ENCODE measurements at places on chromosomes 4 and X. TPM values are rescaled to one million over a fixed set of nuclear protein-coding genes. Genes with fewer than 3 reads are reported as not detected.

GRCh38 chrX:137432609-137433008 lies 133.3 kb upstream of the ZIC3 start:
- no peak for DNase-seq

DNA sequence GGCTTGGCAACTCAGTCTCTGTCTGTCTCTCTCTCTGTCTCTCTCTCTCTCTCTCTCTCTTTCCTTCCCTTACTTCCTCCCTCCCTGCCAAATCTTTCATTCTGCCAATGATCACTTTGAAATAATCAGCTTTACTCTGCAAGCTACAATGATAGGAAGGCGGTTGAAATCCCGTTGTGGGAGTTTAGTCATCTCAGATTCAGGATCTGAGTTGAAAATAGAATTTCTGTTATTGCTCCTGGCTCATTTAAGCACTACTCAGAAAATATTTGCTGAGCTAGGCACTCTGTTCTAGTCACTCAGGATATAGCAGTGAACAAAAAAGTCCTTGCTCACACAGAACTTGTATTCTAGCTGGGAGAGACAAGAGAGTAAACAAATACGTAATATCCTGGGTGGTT lies 56.3 kb upstream of the DCTD start:
- DNase-seq, result no peak

- DNase-seq, result no peak
Measured at GRCh38 chrX:132294776-132295495, 75.7 kb upstream of the RAP2C start.

DNA sequence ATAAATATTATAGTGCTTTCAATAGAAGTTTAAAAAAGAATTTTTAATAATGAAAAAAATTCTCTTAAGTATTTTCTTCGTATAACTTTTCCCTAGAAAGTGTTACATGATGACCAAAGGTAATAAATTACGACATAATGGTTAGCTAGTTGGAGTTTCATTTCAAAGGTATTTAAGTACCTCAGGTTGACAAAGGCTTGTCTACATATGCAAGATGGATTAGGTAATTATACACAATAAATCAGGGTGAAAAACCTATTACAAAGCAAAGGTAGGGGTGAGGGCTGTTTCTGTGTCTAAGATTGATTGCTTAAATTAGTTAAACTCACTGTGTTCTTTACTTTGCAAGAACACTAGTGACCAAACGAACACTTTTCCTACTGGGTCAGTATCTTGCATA lies 508.5 kb upstream of the FAT1 start:
- DNase-seq, result no peak

DNA sequence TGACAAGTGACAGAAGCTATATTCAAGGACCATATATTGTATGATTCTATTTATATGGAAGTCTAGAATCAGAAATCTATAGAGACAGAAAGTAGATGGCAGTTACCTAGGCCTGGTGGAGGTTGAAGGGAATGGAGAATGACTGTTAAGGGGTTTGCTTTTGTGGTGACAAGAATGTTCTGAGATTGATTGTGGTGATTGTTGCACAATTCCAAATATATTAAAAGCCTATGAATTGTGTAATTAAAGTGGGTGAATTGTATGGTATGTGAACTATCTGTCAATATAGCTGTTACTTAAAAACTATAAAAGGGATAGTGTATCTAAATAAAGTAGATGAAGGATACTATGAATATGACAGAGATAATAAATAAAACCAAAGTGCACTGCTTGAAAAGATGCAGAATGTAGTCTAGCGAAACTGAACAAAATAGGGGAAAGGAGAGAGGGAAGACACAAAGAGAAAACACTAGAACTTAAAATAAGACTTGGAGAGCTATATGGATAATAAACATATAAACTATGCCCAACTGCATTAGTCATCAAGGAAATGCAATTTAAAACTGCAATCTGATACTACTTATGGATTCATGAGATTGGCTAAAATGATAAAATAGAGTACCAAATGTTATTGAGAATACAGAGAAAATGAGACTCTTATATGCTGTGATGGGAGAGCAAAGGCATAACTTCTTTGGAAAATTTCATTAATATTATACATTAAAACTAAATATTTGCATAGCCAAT lies 82.1 kb upstream of the BANK1 start:
- DNase-seq, result no peak

- no peak for DNase-seq
Measured at GRCh38 chr4:39022241-39022640, 10.0 kb downstream of the TMEM156 start.

- DNase-seq, result no peak
Measured at GRCh38 chr4:102334624-102335023, 10.7 kb downstream of the SLC39A8 start.

DNA sequence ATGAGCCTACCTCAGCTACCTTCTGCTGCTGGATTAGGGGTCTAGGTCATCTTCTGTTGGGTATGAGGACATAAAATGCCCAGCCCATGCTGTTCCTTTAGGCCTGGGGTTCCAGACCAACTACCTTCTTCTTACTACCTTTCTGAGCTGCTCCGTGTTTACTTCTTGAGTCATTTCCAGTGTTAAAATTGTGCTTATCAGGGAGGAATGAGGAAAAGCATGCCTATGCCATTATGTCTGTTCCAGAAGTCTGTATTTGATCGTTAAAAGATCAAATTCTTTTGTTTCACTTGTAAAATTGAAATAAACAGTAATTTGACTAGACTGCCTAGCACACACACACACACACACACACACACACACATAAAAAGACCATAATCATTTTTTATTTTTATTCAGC lies 1912.7 kb upstream of the TENM3 start:
- DNase-seq, result no peak

GRCh38 chr4:20017777-20018115 lies 234.0 kb upstream of the SLIT2 start:
- DNase-seq, result no peak

DNA sequence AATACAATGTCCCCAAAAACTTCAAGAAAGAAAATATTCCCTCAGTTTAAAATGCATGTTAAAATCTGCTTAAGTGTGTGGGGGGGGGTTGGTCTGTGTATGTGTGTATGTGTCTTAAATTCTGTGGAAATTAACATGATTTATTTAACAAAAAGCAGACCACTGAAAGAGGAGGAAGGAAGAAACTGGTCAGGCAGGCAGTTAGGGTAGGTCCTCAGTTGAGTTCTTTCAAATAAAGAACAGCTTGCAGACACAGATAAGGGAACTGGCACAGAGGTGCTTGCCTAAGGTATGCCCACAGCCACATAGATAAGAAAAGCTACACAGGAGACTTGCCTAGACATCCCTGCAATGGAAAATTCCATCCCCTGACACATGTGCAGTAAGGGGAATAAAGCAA lies 28.8 kb upstream of the TFDP3 start:
- no peak for DNase-seq

GRCh38 chr4:3484057-3484973 lies 21.2 kb downstream of the DOK7 start:
- peak; percentile 63 for DNase-seq

- DNase-seq, result no peak
Measured at GRCh38 chrX:153644356-153645125, 2.5 kb upstream of the DUSP9 start.

- no peak for DNase-seq
Measured at GRCh38 chr4:89860971-89861370, 24.0 kb upstream of the SNCA start.

- peak; percentile 34 for DNase-seq
Measured at GRCh38 chr4:53601251-53601764, 10.0 kb upstream of the LNX1 start.

DNA sequence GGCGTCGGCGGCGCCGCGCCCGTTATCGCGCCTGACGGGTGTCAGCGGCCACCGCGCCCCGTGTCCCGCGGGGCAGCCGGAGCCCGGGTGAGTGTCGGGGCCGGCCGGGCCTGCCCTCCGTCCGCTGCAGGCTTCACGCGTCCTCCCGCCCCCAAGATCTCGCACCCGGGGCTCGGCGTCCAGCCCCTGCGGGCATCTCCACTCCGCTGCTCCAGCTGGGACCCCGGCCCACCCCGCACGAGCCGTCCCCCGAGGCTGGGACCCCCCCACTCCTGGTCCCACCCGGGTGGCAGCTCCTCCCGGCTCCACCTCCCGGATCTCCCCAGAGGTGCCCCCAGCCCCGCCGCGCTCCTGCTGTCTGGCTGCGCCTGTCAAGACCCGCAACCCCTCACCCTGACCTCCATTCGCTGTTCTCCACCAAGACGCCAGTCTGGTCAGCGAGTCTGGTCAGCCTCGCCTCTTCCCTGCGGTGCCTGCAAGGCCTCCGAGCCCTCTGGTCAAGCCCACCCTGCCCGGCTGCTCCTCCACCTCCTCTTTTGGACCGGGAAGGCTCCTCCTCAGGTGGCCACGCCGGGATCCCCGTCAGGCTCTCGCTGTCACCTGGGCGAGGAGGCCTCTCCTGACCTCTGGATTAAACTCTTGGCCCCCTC lies 66.0 kb upstream of the NKX1-1 start:
- DNase-seq, result no peak

DNA sequence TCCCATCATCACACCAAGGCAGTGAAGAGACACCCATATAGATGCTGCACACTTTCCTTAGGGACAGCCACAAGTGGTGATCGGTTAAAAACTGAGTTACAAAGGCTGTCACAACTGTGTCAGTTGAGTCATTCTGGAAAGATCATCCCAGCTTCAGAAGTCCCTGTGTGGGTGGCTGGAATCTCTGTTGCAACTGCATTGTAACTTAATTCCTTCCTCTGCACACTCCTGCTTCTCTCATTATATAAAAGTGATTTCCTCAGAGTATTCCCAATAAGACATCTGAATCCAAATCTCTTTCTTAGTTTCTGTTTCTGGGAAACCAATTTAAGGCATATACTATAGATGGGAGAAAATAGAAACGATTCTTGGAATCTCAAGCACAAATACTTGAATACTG lies 88.1 kb downstream of the FSTL5 start:
- DNase-seq, result no peak

GRCh38 chr4:143399113-143399949 lies 62.7 kb downstream of the GAB1 start:
- DNase-seq, result no peak

- DNase-seq, result no peak
Measured at GRCh38 chr4:107857741-107858140, 33.0 kb downstream of the SGMS2 start.

DNA sequence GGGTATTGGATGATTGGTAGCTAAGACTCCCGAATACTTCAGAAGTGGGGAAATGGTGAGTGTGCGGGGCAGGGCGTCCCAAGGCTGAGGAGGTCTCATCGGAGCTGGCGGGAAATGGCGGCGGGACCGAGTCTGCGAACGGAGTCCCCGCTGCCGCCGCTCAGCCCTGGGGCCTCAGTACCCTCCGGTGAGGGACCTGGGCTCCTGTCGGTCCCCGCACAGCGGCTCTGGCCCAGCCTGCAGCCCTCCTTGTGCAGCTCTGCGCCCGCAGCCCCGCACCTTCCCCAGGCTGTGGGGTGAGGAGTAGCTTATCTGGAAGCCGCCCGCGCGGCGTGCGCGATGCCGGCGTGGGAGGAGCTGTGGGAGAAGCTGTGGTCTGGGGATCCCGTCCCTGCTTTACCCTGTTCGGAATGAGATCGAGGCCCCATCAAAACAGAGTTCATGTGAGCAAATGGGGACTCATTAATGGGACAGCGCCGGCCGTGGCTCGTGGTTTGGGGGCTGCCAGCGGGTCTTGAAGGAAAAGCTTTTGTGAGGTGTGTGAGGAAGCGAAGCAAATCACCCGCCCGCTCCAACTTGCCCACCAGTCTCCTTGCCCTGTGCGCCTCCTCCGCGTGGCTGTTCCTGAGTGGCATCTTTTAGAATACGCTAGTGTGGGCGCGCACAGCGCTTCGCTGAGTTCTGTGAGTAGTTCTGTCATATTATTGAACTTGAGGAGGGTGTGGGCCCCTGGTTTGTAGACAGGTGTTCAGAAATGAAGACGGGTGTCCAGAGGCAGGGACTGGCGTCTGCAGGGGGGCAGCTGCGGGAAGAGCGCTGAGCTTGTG lies 531 bp downstream of the ZNF141 start:
- DNase-seq, result no peak

- no peak for DNase-seq
Measured at GRCh38 chrX:146238173-146238572, 420.5 kb downstream of the SLITRK2 start.

DNA sequence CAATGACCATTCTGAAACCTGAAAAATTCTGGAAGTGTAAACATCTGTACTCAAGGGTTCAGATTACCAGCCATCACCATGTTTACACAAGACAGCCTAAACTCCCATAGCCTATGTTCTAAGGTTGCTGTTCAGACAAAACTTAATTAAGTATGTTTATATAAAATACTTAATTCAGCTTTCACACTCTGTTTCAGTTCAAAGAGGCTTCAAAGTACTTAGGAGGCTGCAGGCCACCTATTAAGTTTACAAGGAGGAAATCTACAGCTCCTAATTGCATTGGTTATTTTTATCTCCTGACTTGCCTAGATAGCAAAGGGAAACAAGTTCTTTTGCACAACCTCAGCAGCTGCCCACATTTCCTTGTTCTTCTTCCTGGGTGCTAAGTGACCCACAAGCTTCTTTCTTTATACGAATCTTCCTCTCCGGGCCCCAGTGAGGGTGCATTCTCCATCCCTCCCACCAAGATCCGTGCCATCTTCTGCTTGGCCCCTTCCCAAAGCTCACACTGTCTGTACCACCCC lies 2.0 kb downstream of the GAK start:
- DNase-seq, result peak; percentile 51

GRCh38 chr4:89899152-89899551 lies 4.5 kb downstream of the MMRN1 start:
- DNase-seq, result no peak

GRCh38 chr4:189858435-189858834 lies 82.2 kb upstream of the FRG1 start:
- no peak for DNase-seq

- DNase-seq, result peak; percentile 61
Measured at GRCh38 chrX:135528254-135528653, 7.8 kb downstream of the INTS6L start.

DNA sequence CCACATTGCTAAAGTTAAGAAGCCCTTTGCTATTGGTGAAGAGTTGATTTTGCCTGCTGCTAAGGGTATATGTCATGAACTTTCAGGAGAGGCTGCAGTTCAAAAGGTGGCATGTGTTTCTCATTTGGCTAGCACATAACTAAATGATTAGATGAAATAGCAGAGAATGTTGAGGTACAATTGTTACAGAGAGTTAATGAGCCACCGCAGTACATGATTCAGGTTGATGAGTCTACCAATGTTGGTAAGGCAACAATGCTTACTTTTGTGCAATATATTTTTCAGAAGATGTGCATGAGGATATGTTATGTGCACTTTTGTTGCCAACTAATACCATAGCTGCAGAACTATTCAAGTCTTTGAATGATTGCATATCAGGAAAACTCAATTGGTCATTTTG lies 21.1 kb upstream of the CXCL2 start:
- DNase-seq, result no peak

- no peak for DNase-seq
Measured at GRCh38 chr4:71293705-71294104, 45.1 kb upstream of the SLC4A4 start.

GPR50 gene
- total RNA-seq, result not detected

CT45A2 gene
- not detected for total RNA-seq

ADGRL3 gene
- total RNA-seq, result 5.2 TPM

TBC1D9 gene
- 10.7 TPM for total RNA-seq

FMR1 gene
- 40.2 TPM for total RNA-seq

USP26 gene
- total RNA-seq, result not detected

RHOXF1 gene
- total RNA-seq, result not detected

PGAM4 gene
- total RNA-seq, result not detected

HHIP gene
- total RNA-seq, result 4.9 TPM

MAGEA9B gene
- total RNA-seq, result not detected

SPIN2A gene
- 0.73 TPM for total RNA-seq

GPC3 gene
- 2.6 TPM for total RNA-seq

USP38 gene
- total RNA-seq, result 34.6 TPM

CPLX1 gene
- 2.7 TPM for total RNA-seq

AWAT1 gene
- total RNA-seq, result not detected

TMSB15C gene
- 1.1 TPM for total RNA-seq

INTU gene
- 3.8 TPM for total RNA-seq

CXCL11 gene
- total RNA-seq, result 0.36 TPM

SYTL5 gene
- 10.0 TPM for total RNA-seq

SLBP gene
- 27.3 TPM for total RNA-seq

All from left colon (tissue), 2 donors.